ENCODE measurements at places on chromosomes 2 and 18. TPM values are rescaled to one million over a fixed set of nuclear protein-coding genes. Genes with fewer than 3 reads are reported as not detected.

RNF125 gene
- 1.7 TPM for total RNA-seq

LYG2 gene
- not detected for total RNA-seq

MC5R gene
- not detected for total RNA-seq

CRACDL gene
- total RNA-seq: 2.3 TPM

RAB17 gene
- total RNA-seq: 0.75 TPM

RAB1A gene
- 135 TPM for total RNA-seq

MYCN gene
- total RNA-seq: 0.10 TPM

GALNT3 gene
- 96.5 TPM for total RNA-seq

REG3G gene
- not detected for total RNA-seq

DNAH7 gene
- 0.07 TPM for total RNA-seq

GAD1 gene
- 1.4 TPM for total RNA-seq

ANTXR1 gene
- total RNA-seq: 31.0 TPM

EML6 gene
- total RNA-seq: 0.63 TPM

ST6GAL2 gene
- total RNA-seq: 0.03 TPM

TRIM43 gene
- total RNA-seq: not detected

NEUROD1 gene
- total RNA-seq: not detected

CCDC148 gene
- total RNA-seq: 0.51 TPM

LMAN1 gene
- total RNA-seq: 63.7 TPM

WNT10A gene
- 2.8 TPM for total RNA-seq

PLA2R1 gene
- total RNA-seq: 10.8 TPM

PSD4 gene
- total RNA-seq: 38.2 TPM

AQP12A gene
- not detected for total RNA-seq

DSG4 gene
- 0.04 TPM for total RNA-seq

INSIG2 gene
- 16.4 TPM for total RNA-seq

PECR gene
- 8.6 TPM for total RNA-seq

VSNL1 gene
- total RNA-seq: 5.3 TPM

SLC16A14 gene
- total RNA-seq: 0.92 TPM

GNLY gene
- total RNA-seq: not detected

PAIP2B gene
- total RNA-seq: 0.75 TPM

CFAP65 gene
- total RNA-seq: not detected

RUFY4 gene
- total RNA-seq: not detected

DUSP2 gene
- 1.9 TPM for total RNA-seq

NPHP1 gene
- 5.5 TPM for total RNA-seq

BUB1 gene
- 55.9 TPM for total RNA-seq

CREG2 gene
- total RNA-seq: 1.1 TPM

PFN4 gene
- 0.56 TPM for total RNA-seq

SCG2 gene
- 0.14 TPM for total RNA-seq

ERICH2 gene
- total RNA-seq: 2.5 TPM

CYS1 gene
- total RNA-seq: 0.20 TPM

LRATD1 gene
- total RNA-seq: 8.0 TPM

SCN2A gene
- 0.78 TPM for total RNA-seq

CCNYL1 gene
- 20.8 TPM for total RNA-seq

COL3A1 gene
- total RNA-seq: 0.24 TPM

CFC1 gene
- total RNA-seq: not detected

PLEKHA3 gene
- total RNA-seq: 10.5 TPM

KCNJ13 gene
- not detected for total RNA-seq

PIEZO2 gene
- not detected for total RNA-seq

All from foreskin keratinocyte (primary cell).